ENCODE measurements at places on chromosomes 7 and 10. TPM values are rescaled to one million over a fixed set of nuclear protein-coding genes. Genes with fewer than 3 reads are reported as not detected.

GHRHR gene
- not detected for total RNA-seq

STEAP1B gene
- total RNA-seq: 0.73 TPM

- DNase-seq: no peak
These were observed 172.3 kb upstream of the ADO start for GRCh38 chr10:62632071-62632809.

GRCh38 chr10:4407783-4408182 lies 418.2 kb upstream of the AKR1E2 start:
- no peak for DNase-seq

GRCh38 chr10:60048091-60048501 lies 141.7 kb upstream of the CCDC6 start:
- DNase-seq: no peak

DNA sequence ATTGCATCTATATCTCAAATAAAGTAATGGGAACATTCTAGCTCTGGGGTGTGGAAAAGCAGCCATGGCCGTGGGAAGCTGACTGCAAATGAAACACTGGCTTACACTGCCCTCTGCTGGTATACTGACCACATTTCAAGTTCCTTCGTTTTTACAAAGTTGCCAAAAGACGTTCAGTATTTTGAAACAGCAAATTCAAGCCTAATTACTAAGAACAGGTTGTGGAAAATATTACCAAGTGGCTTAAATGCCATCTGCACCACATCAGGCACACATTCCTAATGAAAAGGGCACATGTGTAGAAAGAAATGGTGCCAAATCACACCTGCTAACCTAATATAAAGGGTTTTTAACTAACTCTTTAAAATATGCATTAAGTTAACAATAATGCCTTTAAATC lies 83.9 kb downstream of the JAZF1 start:
- DNase-seq: peak; percentile 70

Data from ureter (tissue), 1 donor.